ENCODE measurements at places on chromosomes 11 and 22.

DNA sequence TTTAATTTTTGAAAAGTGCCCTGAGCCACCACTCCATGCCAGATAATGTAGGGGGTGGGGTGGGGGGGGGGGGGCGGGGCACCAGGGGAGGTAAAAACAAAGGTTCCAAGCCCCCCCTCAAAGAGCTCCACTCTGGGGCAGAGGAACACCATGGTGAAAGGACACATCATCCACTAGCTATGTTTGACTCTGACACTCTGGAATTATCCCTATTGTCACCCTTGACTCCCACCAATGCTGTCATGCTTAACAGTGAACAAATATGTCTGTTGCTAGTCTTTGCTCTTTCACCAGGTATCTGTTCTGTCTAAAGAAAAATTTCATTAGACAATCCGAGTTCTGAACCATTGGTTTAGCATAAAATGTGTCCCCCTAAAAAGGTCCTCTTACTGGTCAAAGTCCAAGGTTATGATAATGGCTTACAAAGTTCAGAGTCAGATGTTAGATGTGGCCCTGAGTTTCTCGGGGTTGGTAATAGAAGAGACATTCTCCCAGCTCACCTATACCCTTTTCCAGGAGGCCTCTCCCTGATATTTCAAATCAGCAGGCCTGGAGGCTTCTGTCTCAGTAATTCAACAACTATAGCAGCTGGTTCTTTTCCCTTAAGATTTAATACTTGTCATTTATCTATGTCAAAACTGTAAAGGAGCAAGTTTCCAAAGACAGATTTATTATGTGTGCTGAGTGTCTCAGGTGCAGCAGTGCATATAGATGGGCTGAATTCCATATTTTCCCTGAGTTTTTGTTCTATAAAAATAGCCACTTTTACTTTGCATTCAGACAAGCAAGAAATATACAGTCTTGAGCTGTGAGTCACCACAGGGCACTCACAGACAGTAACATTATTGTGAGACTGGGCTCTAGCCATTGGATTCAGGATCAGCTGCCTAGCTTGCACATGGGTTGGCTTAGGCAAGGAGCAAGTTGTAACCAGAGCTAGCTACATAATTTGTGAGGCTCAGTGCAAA lies 174.1 kb downstream of the CSNK2A3 start:
- no peak for DNase-seq

DNA sequence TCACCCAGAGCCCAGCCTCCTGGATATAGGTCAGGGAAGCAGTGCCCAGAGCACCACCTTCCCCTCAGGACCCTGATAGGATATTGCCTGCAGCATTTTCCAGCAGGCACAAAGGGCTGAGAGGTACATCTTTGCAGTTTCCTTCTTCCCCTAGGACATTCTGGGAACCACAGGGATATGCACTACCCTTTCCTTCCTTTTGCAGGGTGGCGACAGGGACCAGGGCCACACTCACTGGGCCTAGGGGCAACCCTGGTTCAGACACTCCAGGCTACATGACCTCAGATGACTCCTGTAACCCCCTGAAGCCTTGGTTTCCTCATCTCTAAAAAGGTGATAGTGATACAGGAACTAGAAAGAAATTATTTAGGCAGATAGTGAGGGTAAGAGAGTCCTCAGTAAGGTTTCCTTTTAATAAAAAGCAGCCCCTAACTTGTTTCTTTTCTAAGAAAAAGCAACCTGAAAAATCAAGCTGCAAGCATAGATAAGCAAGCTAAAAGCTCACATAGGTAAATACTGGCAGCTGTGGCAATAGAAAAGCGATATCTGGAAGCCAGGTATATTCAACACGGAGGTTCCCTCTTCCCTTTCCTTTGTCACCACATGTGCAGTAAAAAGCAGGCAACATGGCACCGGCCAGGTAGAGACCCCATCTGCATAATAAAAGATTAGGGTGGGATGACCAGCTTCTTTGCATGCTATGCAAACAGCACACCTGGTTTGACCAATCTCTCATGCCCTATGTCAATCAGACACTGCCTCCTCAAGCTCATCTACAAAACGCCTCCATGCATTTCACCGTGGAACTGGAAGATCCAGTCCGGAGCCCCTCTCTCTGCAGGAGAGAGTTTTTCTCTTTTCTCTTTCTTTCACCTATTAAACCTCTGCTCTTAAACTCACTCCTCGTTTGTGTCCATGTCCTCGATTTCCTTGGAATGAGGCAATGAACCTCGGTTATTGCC lies 13.2 kb upstream of the MRGPRX2 start:
- no peak for DNase-seq

DNA sequence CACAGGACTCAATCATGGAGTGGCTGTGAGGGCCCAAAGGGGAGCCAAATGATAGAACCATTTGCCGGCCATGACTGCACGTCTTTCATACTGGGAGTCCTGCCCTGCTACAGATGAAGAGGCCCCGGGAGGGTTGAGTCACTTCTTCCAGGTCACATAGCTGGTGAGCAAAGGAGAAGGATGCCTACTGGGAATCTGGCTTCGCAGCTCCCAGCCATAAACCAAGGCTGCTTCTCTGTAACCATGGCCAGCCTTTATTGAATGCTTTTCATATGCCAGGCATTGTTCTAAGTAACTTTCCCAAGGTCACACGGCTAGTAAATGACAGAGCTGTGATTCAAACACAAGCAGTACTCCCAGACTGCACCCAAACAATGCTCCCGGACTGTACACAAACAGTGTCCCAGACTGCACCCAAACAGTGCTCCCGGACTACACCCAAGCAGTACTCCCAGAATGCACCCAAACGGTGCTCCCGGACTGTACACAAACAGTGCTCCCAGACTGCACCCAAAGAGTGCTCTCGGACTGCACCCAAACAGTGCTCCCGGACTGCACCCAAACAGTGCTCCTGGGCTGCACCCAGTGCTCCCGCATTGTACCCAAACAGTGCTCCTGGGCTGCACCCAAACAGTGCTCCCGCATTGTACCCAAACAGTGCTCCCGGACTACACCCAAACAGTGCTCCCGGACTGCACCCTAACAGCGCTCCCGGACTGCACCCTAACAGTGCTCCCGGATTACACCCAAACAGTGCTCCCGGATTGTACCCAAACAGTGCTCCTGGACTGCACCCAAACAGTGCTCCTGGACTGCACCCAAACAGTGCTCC lies 89.8 kb downstream of the FBXO7 start:
- DNase-seq, result no peak

DNA sequence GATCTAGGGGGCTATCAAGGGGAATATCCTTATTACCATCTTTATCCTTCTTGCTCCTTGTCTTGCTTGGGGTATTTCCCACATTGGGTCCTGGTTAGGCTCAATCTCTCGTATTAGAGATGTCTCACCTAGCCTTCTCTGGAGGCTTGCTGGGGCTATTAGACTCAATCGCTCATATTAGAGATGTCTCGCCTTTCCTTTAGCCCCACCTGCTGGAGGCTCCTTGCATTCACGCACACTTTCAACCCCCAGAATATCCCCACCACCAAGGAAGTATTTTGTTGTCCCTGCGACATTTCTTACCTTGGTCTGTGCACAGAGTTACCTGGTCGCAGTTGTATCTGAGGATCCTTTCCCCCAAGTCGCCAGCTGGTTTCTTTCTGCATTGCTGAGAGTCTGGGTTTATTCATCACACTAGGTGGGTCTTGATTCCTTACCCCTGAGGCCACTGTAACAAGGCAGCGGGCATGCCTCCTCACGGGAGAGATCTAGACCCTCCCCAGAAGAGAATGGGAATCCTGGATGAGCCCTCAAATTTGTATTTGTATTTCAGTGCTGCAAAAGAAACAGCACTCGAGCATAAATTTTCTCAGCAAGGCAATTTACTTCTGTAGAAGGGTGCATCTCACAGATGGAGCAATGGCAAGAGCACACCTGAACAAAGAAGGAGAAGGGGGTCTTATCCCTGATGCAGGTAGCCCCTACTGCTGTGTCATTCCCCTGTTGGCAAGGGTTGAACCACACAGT lies 15.9 kb upstream of the HYLS1 start:
- no peak for DNase-seq

- DNase-seq, result no peak
Observed at GRCh38 chr11:14617241-14618027, 26.2 kb upstream of the PDE3B start.

GRCh38 chr11:116427337-116427902 lies 345.4 kb downstream of the BUD13 start:
- DNase-seq, result no peak

- no peak for DNase-seq
Observed at GRCh38 chr11:104594228-104594958, 303.9 kb downstream of the CASP12 start.

- no peak for DNase-seq
Observed at GRCh38 chr22:37932821-37933578, 20.4 kb downstream of the C22orf23 start.

DNA sequence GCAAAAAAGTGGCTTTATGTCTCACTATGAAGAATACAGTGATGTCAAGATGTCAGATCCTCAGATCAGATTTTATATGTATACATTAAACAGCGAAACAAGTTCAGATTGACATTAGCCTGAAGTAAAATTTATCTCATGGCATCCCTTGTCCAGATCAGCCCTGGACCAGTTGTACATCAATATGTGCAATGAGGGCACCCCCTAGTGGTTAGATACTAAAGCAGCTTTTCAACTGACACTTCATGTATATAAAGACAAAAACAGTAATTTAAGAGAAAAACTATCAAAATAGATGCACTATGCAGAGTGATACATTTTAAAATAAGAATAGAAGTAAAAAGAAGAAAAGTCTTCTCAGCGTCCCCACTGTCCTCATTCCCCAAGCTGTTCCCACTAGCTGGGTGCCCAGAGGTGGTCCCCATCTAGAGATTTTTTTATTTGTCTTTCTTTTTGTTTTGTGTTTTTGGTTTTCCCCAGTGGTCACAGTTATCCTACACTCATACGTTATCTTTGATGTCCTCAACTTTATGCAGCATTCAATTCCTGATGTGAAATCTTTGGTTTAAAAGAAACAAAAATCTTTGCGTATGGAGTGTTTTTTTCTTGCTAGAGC lies 2193.4 kb upstream of the RAG2 start:
- no peak for DNase-seq

GRCh38 chr11:18491924-18492323 lies 34.8 kb downstream of the TSG101 start:
- DNase-seq, result no peak

- DNase-seq, result no peak
Observed at GRCh38 chr22:49269371-49269770, 558.3 kb downstream of the BRD1 start.

DNA sequence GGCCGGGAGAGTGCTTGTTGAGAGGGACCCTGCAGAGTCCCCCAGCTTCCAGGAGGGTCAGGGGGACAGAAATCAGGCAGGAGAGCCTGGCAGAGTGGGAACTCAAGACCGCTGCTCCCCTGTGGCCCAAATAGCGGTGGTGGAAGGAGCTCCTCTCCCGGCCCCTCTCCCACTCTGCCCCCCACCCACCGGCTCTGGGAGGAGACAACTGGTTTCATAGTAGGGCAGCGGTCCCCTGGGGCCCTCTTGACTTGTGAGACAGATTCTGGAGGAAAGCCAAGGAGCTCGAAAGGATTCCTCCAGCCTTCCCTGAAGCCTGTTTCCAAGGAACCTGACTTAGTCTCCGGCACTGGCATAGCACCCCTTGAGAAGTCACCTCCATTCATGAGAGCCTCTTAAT lies 10.1 kb downstream of the PKNOX2 start:
- no peak for DNase-seq

DNA sequence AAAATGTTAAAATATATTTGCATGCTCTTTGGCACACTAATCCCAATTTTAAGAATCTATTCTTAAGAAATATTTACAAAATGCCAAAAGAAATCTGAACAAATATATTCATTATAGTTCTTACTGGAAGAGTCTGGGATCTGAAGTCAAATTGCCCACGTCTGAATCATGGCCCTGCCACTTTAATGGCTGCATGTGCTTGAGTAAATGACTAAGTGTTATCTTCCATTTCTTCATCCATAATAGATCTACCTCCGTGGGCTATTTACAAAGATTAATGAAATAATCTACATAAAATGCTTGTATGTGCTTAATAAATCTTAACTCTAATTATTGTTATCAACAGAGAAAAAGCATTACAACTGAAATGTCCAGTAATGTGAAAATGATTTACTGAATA lies 24.5 kb upstream of the DKK3 start:
- DNase-seq, result no peak

GRCh38 chr11:111840143-111840542 lies 31.2 kb downstream of the ALG9 start:
- DNase-seq, result no peak

GRCh38 chr22:33539902-33540751 lies 380.1 kb downstream of the LARGE1 start:
- DNase-seq, result no peak

DNA sequence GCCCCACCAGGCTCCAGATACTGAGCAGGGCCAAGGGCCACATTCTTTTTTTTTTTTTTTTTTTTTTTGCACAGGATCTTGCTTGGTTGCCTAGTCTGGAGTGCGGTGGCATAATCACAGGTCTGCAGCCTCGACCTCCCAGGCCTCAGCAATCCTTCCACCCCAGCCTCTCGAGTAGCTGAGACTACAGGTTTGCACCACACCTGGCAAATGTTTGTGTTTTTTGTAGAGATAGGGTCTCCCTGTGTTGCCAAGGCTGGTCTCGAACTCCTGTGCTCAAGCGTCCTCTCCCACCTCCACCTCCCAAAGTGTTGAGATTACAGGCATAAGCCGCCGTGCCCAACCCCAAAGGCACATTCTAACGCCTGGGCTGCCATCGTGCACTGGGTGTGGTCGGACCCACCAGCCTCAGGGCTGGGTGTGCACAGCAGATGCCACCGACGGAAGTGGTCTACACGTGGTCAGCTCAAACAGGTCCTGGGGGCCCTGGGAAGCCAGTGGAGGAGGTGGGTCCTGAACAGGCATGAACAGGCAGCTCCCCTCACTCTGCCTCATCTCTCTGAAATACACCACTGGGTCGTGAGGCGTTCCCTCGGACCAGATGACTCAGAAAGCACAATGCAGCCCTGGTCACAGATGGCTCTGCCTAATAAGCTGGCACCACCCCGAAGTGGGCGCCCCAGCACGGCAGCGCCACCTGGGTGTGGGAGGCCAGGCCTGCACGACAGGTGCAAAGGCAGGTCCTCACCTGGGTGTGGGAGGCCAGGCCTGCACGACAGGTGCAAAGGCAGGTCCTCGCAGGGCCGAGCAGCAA lies 5.1 kb upstream of the B4GALNT4 start:
- peak; percentile 45 for DNase-seq

GRCh38 chr11:11670574-11670973 lies 48.8 kb upstream of the GALNT18 start:
- no peak for DNase-seq

- DNase-seq, result no peak
Observed at GRCh38 chr11:35304386-35304775, 115.0 kb downstream of the SLC1A2 start.

GRCh38 chr11:112292785-112293407 lies 32.2 kb upstream of the PLET1 start:
- no peak for DNase-seq
